ENCODE measurements at places on chromosomes 16 and 17.

DNA sequence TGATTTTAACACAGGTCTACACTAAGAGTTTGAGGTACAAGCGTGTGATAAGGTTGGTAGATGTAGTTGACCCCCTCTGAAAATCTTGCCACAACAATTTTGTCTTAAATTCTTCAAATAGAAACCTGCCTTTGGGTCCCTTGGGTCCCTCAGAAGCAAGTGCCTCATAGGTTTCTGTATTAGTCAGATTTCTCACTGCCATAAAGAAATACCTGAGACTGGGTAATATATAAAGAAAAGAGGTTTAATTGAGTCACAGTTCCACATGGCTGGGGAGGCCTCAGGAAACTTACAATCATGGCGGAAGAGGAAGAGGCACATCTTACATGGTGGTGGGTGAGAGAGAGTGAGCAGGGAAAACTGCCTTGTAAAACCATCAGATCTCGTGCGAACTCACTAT, 301.2 kb downstream of the MAP2K6 start:
- DNase-seq, result no peak

GRCh38 chr17:570388-570787, 144.3 kb downstream of the VPS53 start:
- no peak for DNase-seq

GRCh38 chr17:36884495-36885152, 52.7 kb upstream of the LHX1 start:
- DNase-seq, result no peak

DNA sequence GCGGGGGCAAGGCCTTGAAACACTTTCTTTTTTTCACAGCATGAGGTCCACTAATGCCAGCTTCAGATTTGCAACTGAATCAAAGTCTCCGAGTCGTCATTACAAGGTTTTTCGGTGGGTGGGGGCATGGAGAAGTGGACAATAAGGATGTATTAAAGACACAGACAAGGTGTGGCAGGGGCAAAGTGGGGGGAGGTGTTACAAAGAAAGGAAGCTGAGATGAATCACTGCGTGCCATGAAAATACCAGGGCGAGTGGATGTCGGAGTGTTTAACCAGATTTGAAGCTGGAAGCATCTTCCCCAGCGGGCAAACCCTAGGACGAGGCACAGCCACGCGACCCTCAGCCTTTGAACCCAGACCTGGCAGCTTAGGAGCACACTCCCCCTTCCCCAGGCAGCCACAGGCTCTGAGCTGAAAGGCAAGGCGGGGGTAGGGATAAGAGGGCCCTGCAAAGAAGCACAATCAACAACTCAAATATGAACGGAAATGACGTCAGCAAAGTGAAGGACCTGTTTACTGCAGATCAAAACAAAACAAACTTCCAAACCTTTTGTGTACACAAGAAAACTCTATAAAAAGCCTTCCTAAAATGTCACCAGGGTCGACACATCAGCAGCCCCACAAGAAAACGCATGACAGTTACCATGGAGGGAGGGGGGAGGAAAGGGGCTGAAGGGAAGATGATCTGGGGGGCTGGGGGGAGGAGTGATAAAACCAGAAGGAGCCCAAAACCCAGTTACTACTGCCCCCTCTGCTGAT, 5.6 kb upstream of the ZFHX3 start:
- DNase-seq, result no peak

GRCh38 chr16:86697715-86698114, 119.4 kb downstream of the FOXL1 start:
- DNase-seq, result no peak

DNA sequence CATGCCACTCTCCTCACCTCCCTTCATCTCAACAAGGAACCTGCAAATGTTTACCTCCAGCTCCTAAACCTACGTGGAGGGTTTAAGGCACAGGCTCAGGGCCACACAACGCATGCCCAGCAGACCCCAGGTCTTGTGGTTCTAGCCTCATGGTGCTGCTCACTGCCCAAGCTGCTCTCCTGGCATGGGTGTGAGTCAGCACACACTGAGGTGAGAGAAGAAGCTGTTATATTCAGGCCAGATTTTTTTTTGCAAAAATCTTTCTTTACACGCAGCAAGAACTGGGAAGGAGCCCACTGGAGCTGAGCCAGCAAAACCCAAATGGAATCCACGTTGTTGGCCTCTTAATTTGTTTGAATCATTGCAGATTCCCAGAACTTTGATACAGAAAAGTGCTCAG, 5.5 kb upstream of the C16orf96 start:
- DNase-seq, result no peak

- DNase-seq, result peak; percentile 53
Observed at GRCh38 chr16:714558-715476, at the start of gene METRN. TSS of gene METRN (plus strand) at chr16:715118. CDS start at chr16:715290, 172 bp downstream.

DNA sequence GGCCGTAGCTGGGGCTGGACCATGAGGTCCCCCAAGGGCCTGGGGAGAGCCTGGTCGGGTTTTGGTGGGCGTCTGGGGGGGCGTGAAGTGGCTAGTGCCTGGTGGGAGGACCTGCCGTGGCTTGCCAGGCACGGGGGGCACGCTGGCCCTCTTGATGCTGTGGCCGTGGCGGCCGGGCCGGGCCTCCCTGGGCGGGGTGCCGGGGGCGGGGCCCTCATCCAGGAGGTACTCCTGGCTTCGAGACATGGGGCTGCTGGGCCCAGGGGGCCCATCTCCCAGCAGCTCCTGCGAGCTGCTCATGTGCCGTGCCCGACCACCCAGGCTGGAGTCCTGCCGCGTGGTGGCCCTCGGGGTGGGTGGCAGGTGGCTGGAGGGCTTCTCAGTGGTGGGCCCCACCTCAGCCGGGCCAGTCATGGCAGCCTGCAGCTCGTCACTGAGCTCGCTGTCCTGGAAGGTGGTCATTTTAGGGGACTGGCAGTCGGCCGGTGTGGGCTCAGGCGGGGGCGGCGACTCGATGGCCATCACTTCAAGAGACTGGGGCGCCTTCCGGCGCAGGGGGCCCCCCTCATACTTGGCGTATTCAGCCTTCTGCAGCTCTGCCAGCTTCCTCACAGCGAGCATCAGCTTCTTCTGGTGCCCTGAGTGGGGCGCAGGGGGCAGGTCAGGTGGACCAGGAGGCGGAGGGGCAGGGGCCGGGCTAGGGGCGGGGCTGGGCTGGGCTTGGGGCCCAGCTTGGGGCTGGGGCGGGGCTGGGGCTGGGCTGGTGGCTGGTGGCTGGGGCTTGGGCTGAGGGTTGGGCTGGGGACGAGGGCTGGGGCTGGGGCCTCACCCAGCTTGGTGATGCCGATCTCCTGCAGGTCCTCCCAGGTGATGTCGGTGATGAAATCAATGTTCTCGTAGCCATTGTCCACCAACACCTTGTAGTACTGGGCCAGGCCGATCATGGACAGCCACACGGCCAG, 15.2 kb downstream of the CASKIN1 start:
- no peak for DNase-seq

DNA sequence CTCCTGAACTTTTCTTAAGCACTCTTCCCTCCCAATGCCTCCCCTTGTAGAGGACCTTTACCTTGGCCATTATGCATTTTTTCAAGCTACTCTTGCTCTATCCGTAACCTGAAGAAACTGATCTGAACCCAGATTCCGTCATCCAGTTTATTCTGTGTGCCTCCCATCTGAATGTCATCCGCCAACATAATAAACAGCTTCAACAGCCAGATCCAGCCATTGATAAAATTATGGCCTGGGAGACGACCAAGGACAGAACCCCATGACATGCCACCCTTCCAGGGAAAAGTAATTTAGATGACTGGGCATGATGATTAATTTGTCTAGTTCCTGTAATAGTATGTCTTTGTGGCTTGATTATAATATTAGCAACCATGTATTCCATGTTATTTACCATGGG, 41.9 kb downstream of the KATNIP start:
- DNase-seq, result no peak

DNA sequence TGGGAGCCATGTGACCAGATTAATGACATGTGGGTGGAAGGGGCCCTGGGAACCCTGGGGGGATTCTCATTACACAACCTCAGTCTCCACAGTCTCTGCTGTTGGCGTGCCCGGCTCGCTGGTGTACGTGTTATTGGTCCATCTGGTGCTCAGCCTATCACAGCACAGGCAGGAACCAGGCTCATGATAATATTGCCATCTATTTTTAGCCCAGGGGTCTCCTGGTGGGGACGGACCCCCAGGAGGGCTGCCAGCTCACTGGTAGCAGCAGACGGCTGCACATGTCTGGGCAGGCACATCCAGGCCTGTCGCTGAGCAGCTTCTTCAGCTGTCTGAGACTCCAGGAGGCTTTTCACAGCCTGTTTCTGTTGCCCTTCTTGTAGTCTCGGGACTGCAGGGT, 123.8 kb downstream of the RAB11FIP4 start:
- DNase-seq, result no peak

DNA sequence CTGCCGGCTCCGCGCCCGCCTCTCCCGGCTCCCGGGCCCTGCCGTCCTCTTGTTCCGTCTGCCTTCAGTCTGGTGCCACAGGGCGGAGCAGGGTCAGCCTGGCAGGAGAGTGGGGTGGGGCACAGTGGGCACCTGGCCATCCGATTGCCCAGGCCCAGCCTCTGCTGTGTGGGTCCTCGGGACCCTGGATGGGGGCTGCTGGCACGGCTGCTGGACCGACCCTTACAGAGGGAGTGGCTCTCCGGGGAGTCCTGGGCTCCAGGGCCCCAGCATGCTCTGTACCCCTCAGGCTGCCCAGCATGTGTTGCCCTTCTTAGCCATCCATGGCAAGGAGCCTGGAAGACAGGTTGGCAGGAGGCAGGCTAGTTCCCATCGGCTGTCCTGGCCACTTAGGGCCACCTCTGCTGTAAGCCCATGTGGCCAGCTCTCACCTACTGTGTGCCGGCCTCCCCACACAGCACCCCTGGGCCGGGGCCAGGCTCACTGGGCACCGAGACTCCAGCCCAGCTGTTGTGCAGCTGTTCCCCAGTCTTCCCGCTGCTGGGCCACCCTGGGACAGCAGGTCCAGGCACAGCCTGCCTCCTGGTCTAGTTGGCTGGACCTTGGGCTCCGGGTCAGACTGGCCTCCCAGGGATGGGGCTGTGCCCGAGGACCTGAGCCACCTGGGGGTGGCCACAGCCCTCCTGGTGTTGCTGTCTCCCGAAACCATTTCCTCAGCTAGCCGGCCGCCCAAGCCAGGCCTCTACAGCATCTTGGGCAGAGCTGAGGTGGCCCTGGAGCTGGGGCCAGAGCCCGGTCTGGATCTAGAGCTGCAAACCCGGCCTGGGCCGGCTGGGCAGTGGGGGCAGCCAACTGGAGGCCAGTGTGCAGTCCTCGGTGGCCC, 24.9 kb downstream of the BAHCC1 start:
- DNase-seq, result no peak

DNA sequence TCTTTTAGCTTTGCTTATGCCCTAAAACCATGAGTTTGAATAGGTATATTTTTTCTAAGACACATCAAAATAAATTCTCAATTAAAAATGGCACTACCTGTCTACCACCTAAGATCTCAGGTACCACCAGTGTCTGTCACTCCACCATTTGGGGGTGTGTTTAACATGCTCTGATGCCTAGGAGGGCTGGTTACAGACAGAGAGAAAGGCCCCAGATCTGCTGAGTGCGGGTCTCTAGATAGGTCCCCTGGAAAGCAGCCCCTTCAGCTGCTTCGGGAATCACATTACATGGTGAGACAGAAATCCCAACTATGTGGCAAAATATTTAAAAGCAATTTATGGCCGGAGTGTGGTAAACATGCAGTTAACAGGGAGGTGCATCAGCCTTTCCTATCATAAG, 653 bp upstream of the VAC14 start:
- no peak for DNase-seq

DNA sequence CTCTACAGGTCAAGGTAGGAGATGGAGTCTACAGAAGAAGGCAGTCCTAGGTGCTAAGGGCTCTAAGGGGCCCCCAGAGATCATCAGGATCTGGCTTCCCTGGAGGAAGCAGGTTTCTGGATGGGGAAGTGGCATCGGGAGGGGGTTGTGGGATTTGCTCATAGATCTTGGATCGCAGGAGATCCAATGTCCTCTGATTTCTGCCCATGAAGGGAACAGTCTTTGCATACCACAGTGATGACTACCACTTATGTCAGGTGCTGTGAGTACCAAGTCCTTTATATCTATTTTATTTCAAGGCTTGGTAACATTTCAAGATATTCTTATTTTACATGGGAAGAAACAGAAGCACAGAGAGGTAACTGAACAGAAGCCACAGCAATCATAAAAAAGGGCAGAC, 164.0 kb downstream of the RGS9 start:
- no peak for DNase-seq

DNA sequence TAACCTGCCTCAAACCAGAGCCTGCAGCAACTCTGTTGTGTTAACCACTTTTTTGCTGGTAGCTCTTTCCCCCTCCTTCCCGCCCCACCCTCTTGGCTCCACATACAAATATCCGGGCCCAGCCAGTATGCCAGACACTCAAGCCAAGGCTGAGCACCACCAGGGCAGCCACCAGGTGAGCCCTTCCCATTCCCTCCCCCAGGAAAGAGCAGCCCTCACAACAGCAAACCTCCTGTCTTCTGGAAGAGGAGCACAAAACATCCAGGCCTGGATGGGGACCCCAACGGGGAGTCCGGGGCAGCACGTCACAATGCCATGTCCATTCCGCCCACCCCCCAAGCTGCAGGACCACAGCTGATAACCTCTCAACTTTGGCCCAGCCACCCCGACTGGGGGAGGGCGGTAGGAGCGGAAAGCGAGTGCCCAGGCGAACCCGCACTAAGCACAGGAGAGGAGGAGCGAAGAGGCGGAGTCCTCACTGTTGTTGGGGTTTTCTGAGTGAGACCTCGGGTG, 757 bp downstream of the ORMDL3 start:
- no peak for DNase-seq

GRCh38 chr16:79891458-79891857, 290.9 kb upstream of the MAF start:
- DNase-seq, result no peak

DNA sequence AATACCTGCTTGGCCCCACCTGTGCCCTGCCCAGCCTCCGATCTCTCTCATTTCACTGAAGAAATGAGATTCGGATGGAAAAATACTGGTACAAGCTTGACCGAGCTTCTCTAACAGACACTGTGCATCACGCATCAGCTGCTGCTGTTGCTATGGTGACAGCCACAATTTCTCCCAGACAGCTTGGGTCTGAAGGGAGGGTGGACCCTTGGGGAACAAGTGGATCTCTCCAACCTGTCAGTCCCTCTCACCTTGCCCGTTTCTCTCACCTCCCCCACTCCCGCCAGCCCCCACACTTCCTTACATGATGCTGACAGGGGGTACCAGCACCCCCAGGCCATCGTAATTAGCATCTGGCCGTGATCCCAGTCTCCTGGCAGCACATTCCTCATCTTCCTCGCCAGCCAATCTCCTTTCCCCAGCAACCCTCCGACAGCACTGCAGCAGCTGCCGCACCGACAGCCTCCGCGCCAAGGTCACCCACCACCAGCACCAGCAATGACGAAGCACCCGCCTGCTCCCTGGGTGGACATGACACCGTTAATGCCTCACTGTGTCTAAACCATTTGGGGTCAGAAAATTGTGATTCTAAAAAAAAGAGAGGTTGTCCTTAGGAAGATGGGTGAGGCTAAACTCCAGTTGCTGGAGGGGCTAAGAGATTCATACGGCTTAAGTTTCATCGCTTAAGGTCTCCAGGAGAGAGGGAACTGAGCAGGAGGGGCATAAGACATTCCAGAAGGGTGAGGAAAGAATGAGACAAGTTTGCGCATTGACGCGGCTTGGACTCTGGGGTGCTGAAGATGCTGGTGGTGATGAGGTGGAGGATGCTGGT, 58.6 kb upstream of the TNRC6A start:
- peak; percentile 82 for DNase-seq

Data from skeletal muscle cell (primary cell).